Thyroid gland (tissue), 4 donors: ENCODE measurements at places on chromosomes 11 and 22. TPM values are rescaled to one million over a fixed set of nuclear protein-coding genes. Genes with fewer than 3 reads are reported as not detected.

EFCAB6 gene
- 16.6 TPM for total RNA-seq

CYTH4 gene
- total RNA-seq: 15.1 TPM

PIWIL4 gene
- 3.8 TPM for total RNA-seq

PNPLA5 gene
- total RNA-seq: not detected

FIBIN gene
- 16.1 TPM for total RNA-seq

CARD18 gene
- not detected for total RNA-seq

NPAS4 gene
- not detected for total RNA-seq

CD3G gene
- 4.3 TPM for total RNA-seq

RHOD gene
- 67.2 TPM for total RNA-seq

SLC35F2 gene
- total RNA-seq: 8.9 TPM
